NCI-H1694 (cell line): ENCODE measurements at places on chromosomes 1 and 21.

DNA sequence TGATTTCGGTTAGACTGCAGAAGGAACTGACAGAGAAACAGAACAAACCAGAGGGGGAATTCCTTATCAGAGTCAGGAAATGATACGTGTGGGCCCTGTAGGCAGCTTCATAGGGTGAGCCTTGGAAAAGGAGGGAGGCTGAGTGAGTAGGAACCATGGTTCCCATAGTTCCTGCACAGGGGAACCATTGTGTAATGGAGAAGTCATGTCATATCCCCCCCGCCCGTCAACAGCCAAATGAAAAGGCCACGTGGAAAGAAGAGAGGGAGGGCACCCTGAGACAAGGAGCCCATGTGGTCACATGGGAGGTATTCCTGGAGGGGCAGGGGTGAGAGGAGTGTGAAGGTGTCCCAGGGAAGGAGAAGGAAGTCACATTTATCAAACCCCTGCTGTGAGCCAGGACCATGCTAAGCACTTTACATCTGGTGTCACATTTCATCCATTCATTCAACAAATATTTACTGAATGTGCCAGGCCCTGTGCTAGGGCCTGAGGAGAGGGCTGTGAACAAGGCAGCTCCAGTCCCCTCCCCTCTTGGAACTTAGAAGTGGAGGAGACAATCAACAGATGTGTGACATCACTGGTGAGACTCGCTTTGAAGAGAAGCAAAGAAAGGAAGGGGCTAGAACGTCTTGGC lies 15.7 kb upstream of the FGR start:
- no peak for DNase-seq

- DNase-seq = no peak
These were observed 420.6 kb upstream of the DAB1 start for GRCh38 chr1:57844382-57844980.

DNA sequence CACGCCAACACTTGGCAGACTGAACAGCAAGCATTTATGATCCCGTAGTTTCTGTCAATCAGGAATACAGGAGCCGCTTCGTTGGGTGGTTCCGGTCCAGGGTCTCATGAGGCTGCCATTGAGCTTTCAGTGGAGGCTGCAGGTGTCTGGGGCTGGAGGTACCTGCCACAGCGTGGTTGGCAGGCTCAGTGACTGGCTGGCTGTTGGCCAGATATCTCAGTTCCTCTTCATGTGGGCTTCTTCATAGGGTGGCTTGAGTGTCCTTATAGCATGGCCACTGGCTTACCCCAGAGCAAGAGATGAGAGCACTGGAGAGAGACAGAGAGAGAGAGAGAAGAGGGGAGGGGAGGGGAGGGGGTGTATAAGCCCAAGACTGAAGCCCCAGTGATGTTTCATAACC lies 29.3 kb downstream of the PIK3CD start:
- no peak for DNase-seq

- DNase-seq = no peak
These were observed 9.8 kb downstream of the RGS18 start for GRCh38 chr1:192167911-192168700.

GRCh38 chr1:232590744-232591082 lies 39.2 kb downstream of the SIPA1L2 start:
- no peak for DNase-seq

GRCh38 chr1:169487133-169487532 lies 1.4 kb upstream of the SLC19A2 start:
- no peak for DNase-seq

DNA sequence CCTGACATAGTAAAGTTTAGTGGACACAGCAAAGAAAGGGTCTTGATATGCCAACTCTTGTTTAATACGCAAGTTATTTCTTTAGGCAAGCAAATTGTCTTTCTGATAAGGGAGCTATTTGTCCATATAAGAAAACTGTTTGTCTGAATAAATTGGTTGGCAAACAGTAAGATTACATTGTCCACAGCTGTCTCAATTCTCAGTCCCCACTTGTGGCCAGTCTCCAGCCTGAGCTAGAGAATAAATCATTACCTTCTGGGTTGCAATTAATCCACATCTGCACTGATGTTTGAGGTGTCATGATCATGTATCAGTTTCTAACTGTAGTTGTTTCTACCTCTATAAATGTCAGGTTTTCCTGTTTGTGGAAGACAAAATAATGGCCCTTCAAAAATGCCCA lies 60.0 kb upstream of the TNR start:
- DNase-seq = no peak

DNA sequence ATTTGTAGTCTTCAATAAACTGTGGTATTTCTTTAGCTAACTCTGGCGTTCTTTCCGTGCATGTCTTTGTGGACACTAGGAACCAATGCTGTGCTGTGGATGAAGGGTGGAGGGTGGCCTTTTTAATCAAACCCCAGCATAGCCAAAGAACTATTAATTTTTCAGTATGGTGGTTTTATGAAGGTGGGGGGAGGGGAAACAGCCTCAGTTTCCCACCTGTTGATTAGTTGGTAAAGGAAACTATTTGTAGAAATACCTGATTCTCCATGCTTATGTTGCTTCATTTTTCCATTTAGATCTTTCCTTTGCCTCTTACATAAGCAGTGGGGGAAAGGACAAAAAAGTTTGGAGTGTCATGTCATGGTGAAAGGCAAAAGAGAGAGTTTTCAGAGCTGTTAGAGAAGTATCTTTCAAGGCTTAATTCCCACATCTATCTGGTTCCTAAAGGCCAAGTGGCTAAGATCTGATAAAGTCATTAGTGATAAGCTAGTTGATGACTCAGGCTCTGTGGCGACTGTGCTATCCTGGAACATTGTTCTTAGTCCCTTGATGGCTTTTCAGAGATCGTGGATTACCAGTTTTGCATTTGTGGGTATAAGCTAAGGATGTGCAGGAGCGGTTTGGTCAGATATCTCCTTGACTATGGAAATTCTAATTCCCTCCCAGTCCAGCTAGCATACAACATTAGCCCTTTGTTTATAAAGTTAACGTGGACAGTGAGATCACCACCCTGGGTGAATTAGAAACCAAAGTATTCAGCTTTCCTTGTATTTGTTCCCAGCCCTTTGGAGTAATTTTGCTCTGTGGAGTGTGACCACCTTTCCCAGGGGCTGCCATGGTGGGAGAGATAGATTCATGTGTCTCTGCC lies 8.7 kb upstream of the HAX1 start:
- no peak for DNase-seq

DNA sequence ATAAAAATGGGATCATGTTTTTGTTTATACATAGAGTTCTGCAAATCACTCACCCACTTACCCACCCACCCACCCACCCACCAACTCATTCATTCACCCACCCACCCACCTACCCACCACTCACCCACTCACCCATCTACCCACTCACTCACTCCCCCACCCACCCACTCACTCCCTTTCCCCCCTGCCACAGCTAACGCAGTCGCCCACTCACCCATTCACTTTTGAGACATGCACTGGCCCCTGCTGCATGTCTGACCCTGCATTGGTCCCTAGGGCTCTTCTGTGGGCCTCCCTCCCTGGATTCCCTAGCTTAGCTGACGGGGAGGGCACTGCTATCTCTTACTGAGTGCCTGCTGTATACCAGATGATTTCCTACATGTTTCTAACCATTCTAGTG lies 100.4 kb upstream of the CSF3R start:
- no peak for DNase-seq

DNA sequence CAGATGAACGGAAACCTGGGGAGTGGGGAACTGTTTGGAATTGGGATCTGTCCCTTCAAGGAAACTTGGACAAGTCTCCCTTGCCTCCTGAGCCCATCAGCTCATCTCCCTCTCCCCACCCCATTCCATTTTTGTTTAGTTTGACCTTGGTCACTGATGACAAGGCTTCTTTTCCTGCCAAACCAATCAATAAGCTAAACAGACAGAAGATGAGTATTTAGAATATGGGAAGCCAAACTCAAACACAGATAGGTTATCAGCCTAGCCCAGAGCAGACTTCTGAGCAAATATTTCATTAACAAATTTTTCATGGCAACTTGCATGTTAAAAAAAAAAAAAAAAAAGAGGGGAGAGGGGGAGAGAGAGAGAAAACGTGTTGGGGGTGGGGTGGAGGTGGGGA lies 337.2 kb upstream of the PROX1 start:
- DNase-seq = no peak

DNA sequence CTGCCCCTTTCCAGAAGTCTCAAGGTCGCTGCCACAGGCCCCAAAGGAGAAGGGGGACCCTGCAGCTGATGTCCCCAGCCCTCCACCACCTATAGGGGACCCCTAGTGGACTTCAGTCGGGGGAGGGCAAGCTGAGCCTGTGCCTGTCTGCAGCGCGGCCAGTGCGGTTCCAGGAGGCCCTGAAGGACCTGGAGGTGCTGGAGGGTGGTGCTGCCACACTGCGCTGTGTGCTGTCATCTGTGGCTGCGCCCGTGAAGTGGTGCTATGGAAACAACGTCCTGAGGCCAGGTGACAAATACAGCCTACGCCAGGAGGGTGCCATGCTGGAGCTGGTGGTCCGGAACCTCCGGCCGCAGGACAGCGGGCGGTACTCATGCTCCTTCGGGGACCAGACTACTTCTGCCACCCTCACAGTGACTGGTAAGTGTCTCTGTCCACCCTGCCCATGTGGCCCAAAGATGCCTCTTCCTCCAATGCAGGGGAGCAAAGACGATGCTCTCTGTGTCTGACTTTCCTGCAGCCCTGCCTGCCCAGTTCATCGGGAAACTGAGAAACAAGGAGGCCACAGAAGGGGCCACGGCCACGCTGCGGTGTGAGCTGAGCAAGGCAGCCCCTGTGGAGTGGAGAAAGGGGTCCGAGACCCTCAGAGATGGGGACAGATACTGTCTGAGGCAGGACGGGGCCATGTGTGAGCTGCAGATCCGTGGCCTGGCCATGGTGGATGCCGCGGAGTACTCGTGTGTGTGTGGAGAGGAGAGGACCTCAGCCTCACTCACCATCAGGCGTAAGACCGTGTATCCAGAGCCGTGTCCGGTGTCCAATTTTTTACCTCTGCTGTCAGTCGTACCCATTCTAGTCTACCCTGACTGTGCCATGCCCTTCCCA lies 79.9 kb downstream of the OBSCN start:
- no peak for DNase-seq

GRCh38 chr1:87840767-87841166 lies 512.1 kb downstream of the LMO4 start:
- no peak for DNase-seq

DNA sequence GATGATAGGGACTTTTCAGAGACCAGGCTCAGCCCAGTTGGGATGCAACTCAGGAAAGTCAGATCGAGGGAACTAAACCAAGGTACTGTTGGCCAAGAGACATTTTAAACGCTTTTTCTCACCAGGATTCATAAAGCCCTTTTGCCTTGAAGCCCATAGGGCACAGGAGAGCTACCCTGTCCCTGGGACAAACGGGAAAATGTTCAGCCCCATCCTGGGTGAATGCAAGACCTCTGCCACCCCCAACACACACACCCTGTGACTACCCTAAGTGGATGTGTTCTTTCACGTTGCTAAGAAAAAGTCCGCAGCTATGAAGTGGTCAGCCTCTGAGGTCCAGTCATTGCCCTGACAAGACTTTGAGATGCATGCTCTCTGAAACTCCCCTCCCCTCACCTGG lies 58.4 kb downstream of the ITPKB start:
- no peak for DNase-seq

- no peak for DNase-seq
These were observed 16.6 kb upstream of the S1PR1 start for GRCh38 chr1:101219924-101220870.

DNA sequence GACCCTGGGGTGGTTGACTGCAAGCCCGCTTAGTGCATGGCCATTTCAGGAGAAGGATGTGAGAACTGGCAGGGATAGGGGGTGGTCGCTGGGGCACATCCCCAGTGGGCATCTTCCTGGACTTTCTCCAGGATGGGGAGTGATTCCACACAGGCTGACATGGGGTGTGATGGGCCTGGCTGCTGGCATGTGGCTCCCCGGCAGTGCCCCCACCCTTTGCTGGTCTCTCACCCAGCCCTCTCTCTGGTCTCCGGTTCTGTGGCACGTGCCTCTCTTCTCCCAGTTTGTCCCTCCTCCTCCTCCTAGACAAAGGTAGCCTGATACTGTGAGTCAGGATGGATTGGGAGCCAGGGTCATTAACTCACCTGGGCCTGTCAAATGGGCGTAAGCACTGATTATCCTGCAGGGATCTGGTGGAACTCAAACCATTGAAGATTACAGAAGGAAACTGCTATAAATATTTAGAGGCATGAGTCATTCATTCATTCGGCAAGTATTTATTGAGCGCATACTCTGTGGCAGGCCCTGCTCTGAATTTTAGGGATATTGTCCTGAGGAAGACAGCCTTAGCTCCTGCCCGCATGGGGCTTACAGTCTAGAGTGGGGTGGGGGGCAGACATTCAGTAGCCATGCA lies 23.6 kb upstream of the EPS8L3 start:
- DNase-seq = no peak

GRCh38 chr1:228370941-228371740 lies 35.5 kb downstream of the TRIM11 start:
- DNase-seq = no peak

DNA sequence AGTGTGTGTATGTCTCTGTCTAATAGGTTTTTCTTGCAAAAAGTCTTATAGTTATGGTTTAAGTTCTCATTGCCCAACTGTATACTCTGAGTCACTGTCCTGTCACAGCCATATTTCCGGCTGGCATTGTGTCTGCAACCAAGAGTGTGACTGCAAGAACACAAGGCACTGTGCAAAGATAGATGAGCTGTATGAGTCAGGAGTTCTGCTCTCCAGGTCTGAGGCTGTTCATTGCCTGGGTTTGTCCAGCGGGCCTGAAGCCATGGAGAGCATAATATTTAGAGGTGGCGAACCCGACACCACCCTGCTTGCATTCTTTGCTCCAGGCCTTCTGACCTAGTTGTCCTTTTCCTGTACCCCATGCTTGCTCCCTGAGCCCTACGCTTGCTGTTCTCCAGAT lies 50.9 kb upstream of the CNIH3 start:
- DNase-seq = no peak

DNA sequence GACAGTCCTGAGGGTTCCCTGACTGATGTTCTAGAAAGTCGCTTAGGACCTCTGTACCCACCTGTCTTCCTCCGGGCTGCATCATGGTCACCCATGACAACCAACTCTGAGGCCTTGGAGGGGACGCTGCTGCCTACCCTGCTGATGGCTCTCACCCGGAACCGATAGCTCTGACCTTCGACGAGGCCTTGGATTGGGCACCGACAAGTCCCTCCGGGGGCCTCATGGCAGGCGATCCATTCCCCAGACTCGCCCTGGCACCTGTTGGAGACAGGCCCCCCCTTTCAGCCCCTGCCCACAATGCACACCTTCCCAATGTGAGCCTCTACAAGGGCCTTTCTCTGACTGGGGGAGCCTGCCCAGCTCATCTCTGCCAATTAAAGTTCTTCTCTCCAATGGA lies 21.2 kb downstream of the MYOM3 start:
- DNase-seq = no peak

DNA sequence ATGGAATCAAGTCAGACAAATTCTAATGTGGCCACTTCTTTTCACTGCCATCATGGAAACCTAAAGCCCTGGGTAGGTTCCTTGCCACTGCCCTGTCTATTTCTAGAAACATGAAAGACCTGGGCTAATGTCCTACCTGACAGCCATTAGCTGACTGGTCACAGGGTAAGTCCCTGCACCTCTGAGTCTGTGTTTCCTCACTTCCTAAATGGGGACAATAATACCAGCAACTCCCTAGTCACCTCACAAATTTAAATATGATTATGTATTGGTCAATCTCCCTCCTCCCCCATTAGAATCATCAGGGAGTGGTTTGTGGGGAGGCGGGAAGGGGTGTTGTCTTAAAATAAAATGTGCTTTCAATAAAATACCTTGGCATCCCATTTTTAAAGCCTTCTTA lies 2.2 kb downstream of the CREG1 start:
- no peak for DNase-seq

- DNase-seq = no peak
These were observed 37.2 kb upstream of the SLC9A1 start for GRCh38 chr1:27192039-27192529.

GRCh38 chr1:66397192-66397591 lies 136.8 kb upstream of the SGIP1 start:
- DNase-seq = no peak
